ENCODE measurements at places on chromosomes 7 and 10.

DNA sequence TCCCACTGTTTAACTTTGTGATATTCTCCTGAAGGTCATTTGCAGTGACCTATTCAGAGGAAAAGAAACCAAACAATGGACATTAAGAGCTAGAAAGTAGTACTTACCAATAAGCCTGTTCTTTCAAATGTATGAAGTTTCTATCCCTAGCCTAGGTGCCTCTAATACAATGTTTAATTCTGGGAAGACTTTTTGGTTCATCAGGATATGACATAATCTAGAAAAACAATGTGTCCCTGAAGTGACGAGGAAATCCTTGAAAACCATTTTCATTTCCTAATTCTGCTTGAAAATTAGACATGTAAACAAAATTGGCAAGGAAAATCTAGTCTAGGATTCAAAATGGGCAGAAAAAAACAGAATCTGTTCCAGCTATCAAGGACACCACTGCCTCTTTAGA lies 36.1 kb downstream of the ARHGAP19 start:
- DNase-seq: no peak

DNA sequence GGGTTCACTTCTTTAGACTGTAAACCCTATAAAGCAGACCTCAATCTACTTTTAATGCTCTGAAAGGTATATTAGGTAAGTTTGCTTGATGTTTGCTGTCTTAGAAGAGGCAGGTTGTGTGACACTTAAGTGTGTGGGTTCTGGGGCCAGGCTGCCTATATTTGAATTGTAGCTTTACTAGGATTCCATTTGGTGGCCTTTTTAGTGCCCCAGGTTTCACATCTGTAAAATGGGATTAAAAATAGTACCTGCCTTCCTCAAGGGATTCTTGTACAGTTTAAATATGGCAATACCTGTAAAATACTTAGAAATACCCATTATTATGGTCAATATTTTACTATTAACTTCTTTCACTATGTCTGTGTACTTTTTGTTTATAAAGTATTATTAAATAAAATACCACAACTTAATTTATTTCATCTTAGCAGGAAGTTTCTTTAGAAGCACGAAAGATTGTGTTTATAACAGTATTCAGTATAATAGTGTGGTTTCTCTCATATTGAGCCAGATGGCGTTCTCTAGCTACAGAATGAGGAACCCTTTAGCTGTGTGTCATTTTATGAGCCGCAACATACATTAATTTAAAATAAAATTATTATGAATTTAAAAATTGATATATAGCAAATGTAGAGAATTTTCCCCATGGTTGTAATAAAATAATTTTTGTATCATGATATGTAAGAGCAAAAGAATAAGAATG lies 94.2 kb downstream of the CDK14 start:
- no peak for DNase-seq

GRCh38 chr10:34399013-34399412 lies 416.1 kb downstream of the PARD3 start:
- DNase-seq: no peak

GRCh38 chr10:77091597-77092165 lies 545.9 kb downstream of the KCNMA1 start:
- DNase-seq: no peak

GRCh38 chr7:108015740-108016139 lies 12.8 kb upstream of the LAMB1 start:
- no peak for DNase-seq

GRCh38 chr7:30831936-30832335 lies 60.7 kb downstream of the MINDY4 start:
- no peak for DNase-seq

DNA sequence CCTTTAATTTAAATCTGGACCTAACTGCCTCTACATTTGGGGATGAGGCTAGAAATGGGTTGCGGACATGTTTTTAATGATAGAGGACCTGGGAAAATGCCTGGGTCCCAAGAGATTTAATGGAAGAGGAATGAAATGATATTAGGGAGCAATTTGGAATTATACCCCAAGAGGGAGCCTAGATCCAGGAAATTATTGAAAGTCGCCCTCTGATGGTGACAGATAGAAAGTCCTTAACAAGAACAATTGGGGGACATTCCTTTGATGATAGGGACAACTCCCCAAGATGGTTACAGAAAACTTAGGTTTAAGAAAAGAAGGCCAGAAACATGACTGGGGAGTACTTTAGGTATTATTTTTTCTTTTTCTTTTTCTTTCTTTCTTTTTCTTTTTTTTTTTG lies 9.5 kb upstream of the TSGA13 start:
- DNase-seq: peak; percentile 23

DNA sequence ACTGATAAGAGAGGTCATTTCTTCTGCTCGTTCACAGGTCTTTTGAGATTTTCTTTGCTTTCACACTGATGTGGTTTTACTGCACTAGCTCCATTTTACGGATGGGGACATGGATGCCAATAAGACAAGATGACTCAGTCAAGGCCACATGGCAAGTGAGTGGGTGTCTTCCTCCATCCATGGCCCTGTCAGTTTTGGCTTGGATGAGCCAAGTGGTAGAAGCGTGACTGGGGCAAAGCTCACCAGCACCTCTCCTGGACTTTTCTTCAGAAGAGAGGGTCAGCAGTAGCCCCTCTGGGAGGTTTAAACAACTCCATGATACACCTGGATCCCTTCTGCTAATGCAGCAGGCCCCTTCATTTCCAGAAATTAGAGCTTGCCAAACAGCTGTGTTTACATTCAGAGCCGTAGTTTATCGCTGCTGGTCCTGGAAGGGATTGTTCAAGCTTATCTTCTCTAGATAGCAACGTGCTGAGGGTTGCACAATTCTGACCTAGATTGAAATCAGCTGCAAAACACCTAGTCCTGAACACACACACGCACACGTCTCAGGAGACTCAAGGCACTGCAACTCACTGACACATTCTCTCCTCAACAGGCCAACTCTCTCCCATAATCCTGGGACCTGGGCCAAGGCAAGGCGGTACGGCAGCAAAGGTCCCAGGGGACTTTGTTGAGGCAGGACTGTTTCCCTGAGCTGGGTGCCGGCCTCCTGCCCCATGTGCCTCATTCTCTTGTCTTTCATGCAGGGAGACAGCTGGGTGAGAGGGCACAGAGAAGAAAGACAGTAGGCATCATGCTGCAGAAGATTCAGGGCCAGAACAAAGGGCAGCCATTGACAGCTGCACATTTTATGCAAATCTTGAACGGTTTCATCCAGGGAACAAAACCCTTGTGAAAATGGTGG lies 14.2 kb upstream of the PDCD4 start:
- DNase-seq: no peak

- DNase-seq: no peak
Measured at GRCh38 chr7:4831723-4832495, 29.9 kb downstream of the PAPOLB start.

DNA sequence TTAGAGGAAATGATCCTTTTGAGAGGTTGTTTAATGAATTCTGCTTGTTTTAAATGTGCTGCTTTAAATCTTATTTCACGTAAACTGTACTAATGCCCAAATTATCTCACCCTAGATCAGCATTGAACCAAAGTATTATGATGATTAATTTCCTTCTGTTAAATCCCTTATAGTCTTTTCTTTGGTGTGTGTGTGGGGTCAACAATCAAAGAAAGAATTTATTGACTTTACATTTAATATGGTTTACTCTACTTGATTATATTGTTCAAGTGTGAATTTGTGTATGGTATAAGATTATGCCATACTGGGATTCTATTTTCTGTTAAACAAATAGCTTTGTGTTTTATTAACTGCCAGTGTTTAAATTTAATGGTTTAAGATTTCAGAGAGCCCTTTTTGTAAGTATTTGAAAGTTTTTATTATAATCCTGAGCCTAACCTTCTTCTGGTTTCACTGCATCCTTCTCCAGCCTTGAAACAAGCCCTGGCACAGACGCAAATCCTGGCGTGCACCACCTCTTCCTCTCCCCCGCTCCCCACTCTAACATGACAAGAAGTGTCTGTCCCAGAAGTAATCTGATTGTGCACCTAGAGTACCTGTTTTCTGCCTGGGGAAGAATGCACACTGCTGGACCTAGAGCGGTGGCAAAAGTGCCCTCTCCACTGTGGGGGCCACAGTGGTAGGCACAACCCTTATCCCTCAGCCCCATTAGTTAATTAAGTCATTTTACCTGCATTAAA lies 70.6 kb downstream of the KAT6B start:
- no peak for DNase-seq

DNA sequence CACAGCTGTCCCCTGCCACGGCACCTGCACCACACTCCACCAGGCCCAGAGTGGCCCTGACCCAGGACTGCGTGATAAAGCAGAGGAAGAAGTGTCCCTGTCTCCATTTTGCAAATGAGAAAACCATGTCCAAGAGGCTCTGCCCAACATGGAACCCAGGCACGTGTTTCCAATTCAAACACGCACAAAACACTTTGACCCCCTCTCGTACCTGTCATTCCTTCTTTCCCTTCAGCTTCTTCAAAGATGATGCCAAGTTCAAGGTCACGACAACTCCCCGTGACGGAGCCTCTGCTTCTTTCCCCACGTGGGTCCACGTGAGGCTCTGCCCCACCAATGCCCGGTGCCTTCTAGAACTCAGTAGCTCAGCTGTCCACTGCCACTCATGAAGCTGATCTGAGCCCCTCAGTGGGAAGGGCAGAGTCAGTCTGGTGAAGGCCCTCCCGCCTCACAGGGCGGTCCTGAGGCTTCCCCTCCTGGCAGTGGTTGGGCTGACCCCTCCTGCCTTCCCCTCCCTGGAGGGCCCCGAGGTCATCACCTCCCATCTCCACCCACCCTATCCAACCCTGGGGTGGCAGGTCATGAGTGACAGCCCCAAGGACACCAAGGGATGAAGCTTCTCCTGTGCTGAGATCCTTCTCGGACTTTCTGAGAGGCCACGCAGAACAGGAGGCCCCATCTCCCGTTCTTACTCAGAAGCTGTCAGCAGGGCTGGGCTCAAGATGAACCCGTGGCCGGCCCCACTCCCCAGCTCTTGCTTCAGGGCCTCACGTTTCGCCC lies 19.0 kb downstream of the CALML5 start:
- DNase-seq: no peak

GRCh38 chr10:80760914-80761371 lies 223.2 kb downstream of the SH2D4B start:
- DNase-seq: no peak

GRCh38 chr10:98357194-98357822 lies 57.7 kb downstream of the PYROXD2 start:
- DNase-seq: peak; percentile 70

DNA sequence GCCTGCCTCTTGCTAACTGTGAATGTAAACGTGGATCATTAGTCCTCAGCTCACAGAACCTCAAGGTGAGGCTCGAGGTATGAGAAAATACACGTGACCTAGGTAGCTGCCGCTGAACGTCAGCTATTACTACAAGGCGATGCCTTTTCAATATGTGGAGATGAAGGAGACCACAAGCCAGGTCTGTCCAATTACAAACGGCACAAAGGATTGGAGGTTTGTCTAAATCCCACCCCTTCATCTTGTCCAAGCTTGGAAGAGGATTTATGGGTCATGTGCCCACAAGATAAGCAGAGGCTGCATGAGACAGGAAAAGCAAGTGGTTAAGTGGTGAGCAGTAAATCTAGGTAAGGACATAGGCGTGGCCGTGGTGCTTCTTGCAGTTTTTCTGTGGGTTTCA lies 3.4 kb downstream of the H2BK1 start:
- no peak for DNase-seq

- no peak for DNase-seq
Measured at GRCh38 chr7:104628017-104628416, 299.6 kb downstream of the LHFPL3 start.

DNA sequence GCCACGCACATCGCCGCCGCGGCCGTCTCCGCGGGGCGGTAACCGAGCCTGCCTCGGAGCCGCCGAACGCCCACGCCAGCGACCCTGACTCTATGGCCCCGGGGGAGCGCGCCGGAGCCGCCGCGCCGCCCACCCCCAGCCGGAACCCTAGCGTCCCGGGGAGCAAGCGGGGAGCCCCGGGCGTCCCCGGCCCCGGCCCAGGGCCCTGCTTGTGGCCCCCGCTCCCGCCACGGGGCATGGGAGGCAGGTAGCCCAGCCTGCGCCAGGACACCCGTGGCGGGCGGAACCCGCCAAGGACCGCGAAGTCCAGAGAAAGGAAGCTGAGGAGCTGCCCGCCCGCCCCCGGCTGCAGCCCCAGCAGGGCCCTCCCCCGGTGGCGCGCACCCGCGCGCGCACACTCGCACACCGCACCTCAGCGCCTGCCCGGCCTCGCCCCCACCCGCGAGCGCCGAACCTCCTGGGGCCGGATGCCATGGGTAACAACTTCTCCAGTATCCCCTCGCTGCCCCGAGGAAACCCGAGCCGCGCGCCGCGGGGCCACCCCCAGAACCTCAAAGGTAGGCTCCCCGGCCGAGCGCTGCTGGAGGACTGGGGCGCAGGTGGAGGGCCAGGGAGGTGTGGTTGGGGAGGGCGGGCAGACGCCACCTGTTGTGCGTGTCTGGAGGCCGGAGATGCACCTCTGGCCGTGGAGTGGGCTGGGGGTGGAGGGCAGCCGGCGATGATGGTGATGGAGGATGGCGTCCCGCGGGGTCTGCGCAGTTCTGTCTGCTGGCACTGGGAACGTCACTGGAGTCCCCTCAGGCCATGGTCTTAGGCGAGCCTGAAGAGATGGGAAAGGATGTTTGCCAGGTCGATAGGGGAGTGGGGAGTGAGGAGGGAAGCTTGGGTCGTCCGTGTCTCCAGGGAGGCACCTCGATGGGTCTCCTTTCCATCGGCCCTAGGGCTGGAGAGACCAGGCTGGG lies 692 bp downstream of the NEURL1 start:
- no peak for DNase-seq

DNA sequence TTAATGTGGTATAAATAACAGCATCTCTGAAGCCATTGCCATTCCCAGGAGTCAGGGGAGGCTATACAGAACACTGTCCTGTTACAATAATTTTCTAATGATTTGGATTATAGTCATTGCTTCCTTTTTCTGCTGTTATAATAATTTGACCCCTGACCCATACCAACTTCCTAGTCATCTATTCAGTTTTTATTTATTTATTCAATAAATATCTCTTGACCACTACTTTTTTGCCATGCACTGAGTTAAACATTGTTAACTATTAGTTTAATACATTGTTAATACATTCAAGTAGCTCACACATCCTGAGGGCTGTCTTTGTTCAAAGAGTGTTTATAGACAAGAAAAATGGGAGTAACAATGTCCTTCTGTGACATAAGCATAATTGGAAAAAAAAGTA lies 235.5 kb upstream of the MEOX2 start:
- no peak for DNase-seq

- no peak for DNase-seq
Measured at GRCh38 chr10:111303887-111304286, 227.1 kb downstream of the ADRA2A start.

- no peak for DNase-seq
Measured at GRCh38 chr10:132451506-132452215, 54.7 kb downstream of the PWWP2B start.

GRCh38 chr10:97567891-97568290 lies 4.7 kb upstream of the ANKRD2 start:
- no peak for DNase-seq

GRCh38 chr7:105309235-105310169 lies 79.2 kb downstream of the SRPK2 start:
- DNase-seq: no peak

- DNase-seq: peak; percentile 81
Measured at GRCh38 chr7:2757361-2757903, 69.4 kb downstream of the AMZ1 start.
